ENCODE measurements at places on chromosomes 1 and 21. TPM values are rescaled to one million over a fixed set of nuclear protein-coding genes. Genes with fewer than 3 reads are reported as not detected.

Gene S100A11
- total RNA-seq, result 784 TPM

Gene SH3BGR
- total RNA-seq, result 3.1 TPM

Gene B4GALT2
- 106 TPM for total RNA-seq

Gene ZMYND12
- 3.8 TPM for total RNA-seq

Gene PEF1
- total RNA-seq, result 51.6 TPM

Gene ANKRD65
- 0.35 TPM for total RNA-seq

Gene OLIG2
- not detected for total RNA-seq

Gene LMX1A
- not detected for total RNA-seq

Gene FCGR3B
- total RNA-seq, result not detected

Gene RSPO1
- total RNA-seq, result 8.6 TPM

Gene CFHR4
- not detected for total RNA-seq

Gene NBPF6
- not detected for total RNA-seq

Gene SPRR2E
- total RNA-seq, result not detected

Gene G0S2
- 105 TPM for total RNA-seq

Gene IKBKE
- total RNA-seq, result 7.5 TPM

Gene PTPN7
- not detected for total RNA-seq

Gene DDAH1
- 82.9 TPM for total RNA-seq

Gene ZNF695
- total RNA-seq, result 0.60 TPM

Gene ADIPOR1
- total RNA-seq, result 57.0 TPM

Gene DIRAS3
- total RNA-seq, result 4.0 TPM

Gene MAP10
- total RNA-seq, result 0.68 TPM

Gene MRPS14
- 25.0 TPM for total RNA-seq

Gene LRRC38
- total RNA-seq, result not detected

Gene KIF21B
- total RNA-seq, result 0.12 TPM

Gene LDLRAD2
- total RNA-seq, result not detected

Gene LIPI
- not detected for total RNA-seq

Gene C4BPA
- total RNA-seq, result not detected

Gene TTC39A
- total RNA-seq, result not detected

Gene UBL4B
- 0.51 TPM for total RNA-seq

Gene IQCC
- total RNA-seq, result 0.94 TPM

Gene KCNN3
- 0.09 TPM for total RNA-seq

Gene MROH9
- not detected for total RNA-seq

Gene RGSL1
- not detected for total RNA-seq

Gene S100B
- 0.09 TPM for total RNA-seq

Gene OPRD1
- total RNA-seq, result not detected

Gene ANGPTL1
- 43.1 TPM for total RNA-seq

Gene CD34
- total RNA-seq, result 6.6 TPM

Gene FAM3B
- not detected for total RNA-seq

Gene HTR1D
- total RNA-seq, result not detected

Gene SERPINC1
- total RNA-seq, result not detected

Gene HTR6
- not detected for total RNA-seq

Gene OR2AK2
- total RNA-seq, result not detected

Gene FMN2
- 0.26 TPM for total RNA-seq

Gene SPRR3
- total RNA-seq, result not detected

Measured in pericardium fibroblast (primary cell).